Erythroblast (primary cell): ENCODE measurements at places on chromosomes 1 and 21.

- no peak for DNase-seq
These were observed 143.9 kb upstream of the JUN start for GRCh38 chr1:58927722-58928085.

DNA sequence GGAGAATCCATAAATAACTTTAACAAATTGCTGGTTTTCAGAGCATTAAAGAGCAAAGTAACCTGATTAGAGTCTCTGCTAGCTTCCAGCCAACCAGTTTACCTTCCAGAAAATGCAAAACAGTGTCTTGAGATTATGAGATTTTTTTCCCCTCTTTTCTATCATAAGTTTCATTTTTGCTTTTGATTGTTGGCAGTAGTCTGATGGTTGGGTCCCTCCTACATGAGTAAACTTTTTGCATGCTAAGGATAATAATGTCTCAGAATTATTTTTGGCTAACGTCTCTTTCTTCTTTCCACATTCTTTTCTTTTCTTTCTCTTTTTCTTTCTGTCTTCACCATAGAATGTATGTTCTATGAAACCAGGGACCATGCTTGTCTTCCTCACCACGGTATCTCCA is 6.3 kb upstream of the ADAMTS5 start:
- DNase-seq = no peak

GRCh38 chr1:32903991-32904785 is 3.0 kb upstream of the TMEM54 start:
- DNase-seq = no peak

- no peak for DNase-seq
These were observed 123.2 kb upstream of the WNT4 start for GRCh38 chr1:22266141-22266540.

GRCh38 chr21:15775291-15775690 is 45.5 kb downstream of the USP25 start:
- DNase-seq = no peak

DNA sequence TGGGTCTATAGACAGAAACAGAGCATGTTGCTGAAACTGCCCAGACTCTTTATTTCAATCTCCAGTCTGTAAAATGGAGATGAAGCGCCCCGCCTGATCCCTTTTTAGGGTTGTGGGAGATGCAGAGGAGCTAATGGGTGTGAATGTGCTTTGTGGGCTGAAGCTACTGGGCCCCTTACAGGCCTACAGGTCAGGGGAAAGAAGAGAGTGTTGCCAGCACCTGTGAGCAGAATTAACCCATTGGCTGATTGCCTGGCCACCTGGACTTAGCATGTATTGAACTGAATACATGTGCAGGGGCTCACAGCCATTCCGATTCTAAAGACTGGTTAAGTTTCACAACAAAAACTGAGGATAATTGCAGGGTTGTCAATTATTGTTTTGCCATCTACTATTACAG is 13.9 kb upstream of the ATF3 start:
- no peak for DNase-seq

GRCh38 chr1:56922070-56922469 is 43.7 kb downstream of the C8B start:
- no peak for DNase-seq

DNA sequence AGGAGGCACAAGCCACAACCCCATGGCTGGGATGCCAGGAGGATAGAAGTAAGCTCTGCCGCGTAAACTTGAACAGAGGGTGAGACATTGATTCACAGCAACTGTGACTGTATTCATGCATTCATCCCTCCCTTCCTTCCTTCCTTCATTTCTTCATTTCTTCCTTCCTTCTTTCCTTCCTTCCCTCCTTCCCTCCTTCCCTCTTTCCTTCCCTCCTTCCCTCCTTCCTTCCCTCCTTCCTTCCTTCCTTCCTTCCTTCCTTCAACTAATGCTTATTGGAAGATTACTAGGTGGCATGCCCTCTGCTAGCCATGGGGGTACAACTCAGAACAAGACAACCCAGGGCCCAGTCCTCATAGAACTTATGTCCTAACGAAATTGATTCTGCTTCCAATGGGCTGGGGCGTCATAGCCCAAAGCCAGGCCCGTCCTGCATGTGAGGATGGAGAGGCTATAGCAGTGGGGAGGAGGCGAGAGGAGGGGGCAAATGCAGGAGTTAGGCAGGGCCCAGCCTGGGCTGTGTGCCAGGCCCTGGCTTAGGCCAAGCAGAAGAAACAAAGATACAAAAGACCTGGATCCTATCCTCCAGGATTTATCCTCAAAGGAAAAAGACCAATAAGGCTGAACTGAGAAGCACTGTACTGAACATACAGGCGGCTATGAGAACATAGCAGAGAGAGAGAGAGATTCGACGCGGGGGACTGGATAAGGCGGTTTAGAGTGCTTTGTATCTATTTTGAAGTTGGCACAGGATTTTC is 24.4 kb upstream of the PAXBP1 start:
- DNase-seq = no peak

DNA sequence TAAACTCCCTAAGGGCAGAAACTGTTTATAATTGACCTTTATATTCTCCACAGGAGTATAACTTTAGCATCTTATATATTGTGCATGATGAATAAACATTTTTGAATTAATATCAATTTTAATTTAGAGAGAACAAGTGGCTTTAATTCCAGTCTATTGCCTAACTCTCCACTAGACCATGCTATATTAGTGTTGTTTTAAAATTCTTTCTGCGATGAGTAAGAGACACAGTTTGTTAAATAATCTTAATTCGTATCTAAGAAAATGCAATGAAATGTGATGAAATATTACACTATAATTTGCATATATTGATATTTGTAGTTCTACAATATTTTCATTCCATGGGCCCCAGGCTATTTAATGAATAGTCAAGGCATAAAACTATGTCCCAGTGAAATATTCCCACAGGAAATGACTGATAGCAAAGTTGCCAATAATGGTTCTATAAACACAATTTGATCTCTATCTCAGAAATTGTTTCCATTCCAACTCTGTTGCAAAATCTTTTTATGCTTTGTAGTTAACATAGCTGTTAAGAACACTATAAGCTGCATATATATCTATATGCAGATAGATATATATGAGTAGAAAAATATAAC is 2.9 kb upstream of the SYDE2 start:
- DNase-seq = no peak
